ENCODE measurements at places on chromosomes 7 and 10. TPM values are rescaled to one million over a fixed set of nuclear protein-coding genes. Genes with fewer than 3 reads are reported as not detected.

Gene DOCK4
- total RNA-seq = 9.6 TPM

DNA sequence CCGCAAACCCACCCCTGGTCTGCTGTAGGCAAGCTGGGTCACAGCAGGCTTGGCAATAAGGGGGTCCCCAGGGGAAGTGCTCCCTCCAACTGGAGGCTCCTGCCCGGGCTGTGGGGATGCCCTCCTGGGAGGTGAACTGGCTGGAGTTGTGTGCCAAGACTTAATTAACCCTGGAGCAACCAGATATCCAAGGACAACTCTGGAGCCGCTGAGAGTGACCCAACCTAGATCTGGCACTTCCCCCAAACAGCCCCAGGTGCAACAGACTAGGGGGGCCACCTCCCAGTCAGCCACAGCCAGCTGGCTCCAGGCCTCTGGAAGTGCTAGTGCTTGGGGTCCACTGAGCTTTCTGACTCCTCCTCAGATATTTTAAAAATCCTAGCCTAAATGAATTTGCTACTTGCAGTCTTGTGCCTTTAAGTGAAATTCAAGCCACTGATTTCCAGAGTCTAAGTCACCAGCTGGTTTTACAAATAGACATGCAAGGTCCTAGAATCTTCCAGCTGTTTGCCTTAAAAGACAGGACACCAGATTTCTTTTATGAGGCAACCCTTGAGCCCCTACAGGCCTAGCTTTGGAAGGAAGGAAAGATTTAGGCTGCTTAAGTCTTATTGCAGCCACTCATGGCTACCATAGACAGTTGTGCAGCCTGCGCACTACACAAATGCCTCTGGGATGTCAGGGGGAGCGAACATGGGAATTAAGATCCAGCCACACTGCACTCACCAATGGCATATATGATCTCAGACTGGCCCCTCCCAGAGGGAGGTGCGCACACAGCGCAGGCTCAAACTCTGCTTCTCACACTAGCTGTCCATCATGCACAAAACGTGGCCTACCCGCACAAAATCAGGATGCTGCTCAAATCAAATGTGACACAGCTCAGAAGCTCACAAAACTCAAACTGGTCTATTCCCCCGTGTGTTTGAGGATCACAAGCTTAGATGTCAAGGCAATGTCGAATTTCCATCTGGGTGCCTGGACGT, 42.6 kb upstream of the MYL10 start:
- no peaks in the 10 kb centered on the region for H3K4me1 ChIP-seq
- no peak overlapping the region for H3K4me3 ChIP-seq
- no peak for DNase-seq

Gene SYT15B
- not detected for total RNA-seq

- H3K27me3 ChIP-seq = no peaks in the 10 kb centered on the region
- DNase-seq = no peak
- H3K4me1 ChIP-seq = no peaks in the 10 kb centered on the region
- H3K36me3 ChIP-seq = no peaks in the 10 kb centered on the region
- no peak overlapping the region for H3K27ac ChIP-seq
- H3K4me3 ChIP-seq = no peak overlapping the region
These were observed 230.1 kb downstream of the CALN1 start for GRCh38 chr7:72182036-72182435.

- peaks cover 17% of the 10 kb centered on the region for H3K4me1 ChIP-seq
- H3K4me3 ChIP-seq = no peak overlapping the region
- H3K36me3 ChIP-seq = no peaks in the 10 kb centered on the region
- no peaks in the 10 kb centered on the region for H3K27me3 ChIP-seq
These were observed 35.6 kb downstream of the SRPK2 start for GRCh38 chr7:105352901-105353668.

GRCh38 chr10:83075815-83076355, 1063.4 kb upstream of the GHITM start:
- H3K4me3 ChIP-seq = no peak overlapping the region
- no peaks in the 10 kb centered on the region for H3K36me3 ChIP-seq
- H3K4me1 ChIP-seq = peaks cover 10% of the 10 kb centered on the region

Gene MKI67
- 71.3 TPM for total RNA-seq

Gene SUV39H2
- 67.9 TPM for total RNA-seq

GRCh38 chr7:131057015-131057793, 270.5 kb upstream of the MKLN1 start:
- no peak for DNase-seq
- H3K4me3 ChIP-seq = no peak overlapping the region
- H3K36me3 ChIP-seq = no peaks in the 10 kb centered on the region
- no peak overlapping the region for H3K27ac ChIP-seq

Gene GRM3
- 13.6 TPM for total RNA-seq

Gene CCL24
- not detected for total RNA-seq

DNA sequence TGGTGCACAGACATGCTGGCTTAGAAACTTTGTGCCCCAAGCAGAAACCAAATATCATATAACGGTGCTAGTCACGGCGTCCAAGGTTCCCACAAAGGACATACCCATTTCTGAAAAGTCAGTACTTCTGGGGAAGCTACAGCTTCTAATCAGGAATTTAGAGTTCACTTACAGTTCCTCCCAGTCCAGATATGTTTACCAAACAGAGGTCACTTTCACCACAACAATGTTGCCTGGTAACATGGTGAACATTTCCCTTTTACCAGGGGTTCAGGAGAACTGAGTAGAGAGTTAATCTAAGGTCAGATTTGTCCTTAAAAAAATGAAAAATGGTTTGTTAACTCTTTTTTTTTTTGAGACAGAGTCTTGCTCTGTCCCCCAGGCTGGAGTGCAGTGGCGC, 265.9 kb upstream of the MKLN1 start:
- no peaks in the 10 kb centered on the region for H3K36me3 ChIP-seq
- no peaks in the 10 kb centered on the region for H3K4me1 ChIP-seq

GRCh38 chr7:123845823-123846216, 851 bp downstream of the HYAL4 start:
- no peak for DNase-seq
- no peak overlapping the region for H3K4me3 ChIP-seq
- no peaks in the 10 kb centered on the region for H3K36me3 ChIP-seq
- no peaks in the 10 kb centered on the region for H3K27me3 ChIP-seq

DNA sequence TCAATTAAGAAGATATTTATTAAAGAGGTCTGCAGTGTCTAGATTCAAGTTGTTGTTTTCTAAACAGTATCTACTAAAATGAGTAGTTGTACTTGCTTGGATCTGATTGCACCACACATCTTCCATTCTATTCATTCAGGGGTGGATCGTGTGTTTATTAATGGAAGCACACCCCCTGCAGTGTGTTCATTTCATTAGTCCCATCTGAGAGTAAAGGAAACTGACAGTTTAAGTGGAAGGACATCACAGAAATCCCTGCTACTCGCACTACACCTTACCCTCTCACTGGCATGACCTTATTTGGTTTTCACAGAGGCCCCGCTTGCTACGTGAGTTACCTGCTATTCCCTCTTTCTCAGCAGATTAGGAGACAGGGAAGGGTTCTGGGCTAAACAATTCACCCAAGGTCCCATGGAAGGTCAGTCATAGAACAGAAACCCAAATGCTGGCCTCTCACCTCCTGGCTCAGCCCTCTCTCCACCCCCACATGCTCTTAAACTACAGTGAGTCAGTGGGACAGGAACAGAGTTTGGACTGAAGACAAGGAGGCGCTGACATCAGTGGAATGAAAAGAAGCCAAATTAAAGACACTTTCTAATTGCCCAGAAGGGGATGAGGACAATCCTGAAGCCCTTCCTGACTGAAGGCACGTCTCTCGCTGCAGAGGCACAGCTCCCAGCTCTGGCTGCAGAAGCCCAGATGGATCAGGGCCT, 369.2 kb upstream of the NRP1 start:
- no peak overlapping the region for H3K27ac ChIP-seq
- H3K4me3 ChIP-seq = no peak overlapping the region
- H3K36me3 ChIP-seq = no peaks in the 10 kb centered on the region
- no peaks in the 10 kb centered on the region for H3K27me3 ChIP-seq
- DNase-seq = no peak

- DNase-seq = peak; percentile 37
- H3K4me1 ChIP-seq = peaks cover 7% of the 10 kb centered on the region
- no peak overlapping the region for H3K27ac ChIP-seq
- H3K27me3 ChIP-seq = no peaks in the 10 kb centered on the region
- H3K36me3 ChIP-seq = no peaks in the 10 kb centered on the region
These were observed 105.4 kb downstream of the ITIH5 start for GRCh38 chr10:7561216-7561893.

DNA sequence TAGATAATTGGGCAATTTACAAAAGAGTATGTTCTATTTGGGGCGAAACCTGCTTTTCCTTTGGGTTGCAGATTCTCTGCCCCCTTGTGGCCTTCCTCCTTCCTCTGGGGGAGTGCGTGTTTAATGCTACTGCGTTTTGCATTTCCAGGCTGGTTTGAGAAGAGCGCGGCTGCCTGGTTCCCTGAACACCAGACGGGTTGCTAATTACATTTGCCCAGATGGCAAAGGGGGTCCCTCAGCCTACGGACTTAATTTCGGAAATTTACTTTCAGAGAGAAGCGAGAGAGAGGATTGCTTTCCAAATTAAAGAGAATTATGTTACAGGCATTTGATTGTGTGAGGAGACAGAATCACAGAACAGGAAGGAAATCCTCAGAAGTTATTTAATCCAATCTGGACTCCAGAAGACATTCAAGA, 91.9 kb upstream of the JAZF1 start:
- H3K27me3 ChIP-seq = no peaks in the 10 kb centered on the region
- H3K27ac ChIP-seq = no peak overlapping the region
- peak; percentile 71 for DNase-seq
- no peak overlapping the region for H3K4me3 ChIP-seq

DNA sequence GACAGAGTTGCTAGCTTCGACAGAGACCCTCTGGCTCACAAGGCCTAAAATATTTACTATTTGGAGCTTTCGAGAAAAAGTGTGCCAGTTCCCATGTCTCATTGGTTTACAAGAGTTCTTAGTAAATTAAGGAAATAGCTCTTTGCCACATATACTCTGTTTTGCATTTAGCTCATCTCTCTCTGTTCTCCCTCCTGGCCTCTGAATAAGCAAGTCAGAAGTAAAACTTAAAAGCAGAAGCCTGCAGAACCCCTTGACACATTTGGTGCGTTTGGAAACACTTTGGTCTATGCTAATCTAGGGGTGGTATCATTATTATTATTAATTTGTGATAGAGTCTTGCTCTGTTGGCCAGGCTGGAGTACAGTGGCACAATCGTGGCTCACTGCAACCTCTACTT, 6.4 kb downstream of the CARD11 start:
- H3K4me3 ChIP-seq = no peak overlapping the region
- no peaks in the 10 kb centered on the region for H3K4me1 ChIP-seq
- H3K36me3 ChIP-seq = no peaks in the 10 kb centered on the region
- no peaks in the 10 kb centered on the region for H3K27me3 ChIP-seq
- no peak overlapping the region for H3K27ac ChIP-seq

DNA sequence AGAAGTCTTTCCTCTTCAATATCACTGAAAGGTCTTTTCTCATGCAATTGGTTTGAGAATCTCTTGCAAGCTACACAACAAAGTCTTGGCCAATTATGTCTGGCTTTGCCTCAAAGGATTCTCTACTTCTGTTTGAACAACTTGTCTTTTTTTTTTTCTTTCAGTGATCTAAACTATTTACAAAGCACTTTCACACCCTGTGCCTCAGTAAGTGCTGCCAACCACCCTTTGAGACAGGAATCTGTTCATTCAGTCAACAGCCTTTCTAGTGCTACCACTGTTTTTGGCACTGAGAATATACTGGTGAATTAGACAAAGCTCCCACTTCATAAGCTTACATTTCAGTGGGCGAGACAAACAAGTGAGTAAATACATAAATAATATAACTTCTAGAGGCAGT, 26.9 kb upstream of the SDK1 start:
- no peak overlapping the region for H3K27ac ChIP-seq
- no peak for DNase-seq
- no peaks in the 10 kb centered on the region for H3K36me3 ChIP-seq
- H3K4me3 ChIP-seq = no peak overlapping the region
- H3K4me1 ChIP-seq = no peaks in the 10 kb centered on the region

Gene CRYGN
- not detected for total RNA-seq

- no peaks in the 10 kb centered on the region for H3K36me3 ChIP-seq
- H3K27me3 ChIP-seq = no peaks in the 10 kb centered on the region
- H3K4me1 ChIP-seq = no peaks in the 10 kb centered on the region
- DNase-seq = no peak
- H3K4me3 ChIP-seq = no peak overlapping the region
- H3K27ac ChIP-seq = no peak overlapping the region
These were observed 9.8 kb upstream of the AEBP1 start for GRCh38 chr7:44094365-44094764.

Gene HPSE2
- total RNA-seq = 3.4 TPM

Gene LAMB1
- total RNA-seq = 87.7 TPM

- no peak for DNase-seq
- no peaks in the 10 kb centered on the region for H3K36me3 ChIP-seq
These were observed 7.7 kb downstream of the FAM180A start for GRCh38 chr7:135740889-135741288.

DNA sequence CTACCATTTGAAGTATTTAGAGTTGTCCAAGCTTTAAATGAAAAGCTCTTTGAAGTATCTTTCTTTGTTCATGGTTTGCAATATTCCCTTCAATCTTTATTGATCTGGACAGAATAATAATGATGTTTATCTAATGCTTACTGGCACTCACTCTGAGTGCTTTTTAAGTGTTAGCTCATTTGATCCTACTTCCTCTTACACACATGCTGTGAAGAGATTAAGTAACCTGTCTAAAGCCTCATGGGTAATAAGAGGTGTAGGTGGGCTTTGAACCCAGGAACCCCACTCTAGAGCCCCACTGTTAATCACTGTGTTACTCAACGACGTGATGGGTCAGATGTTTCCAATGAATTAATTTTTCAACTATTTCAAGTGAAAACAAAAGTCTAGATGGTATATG, 31.1 kb upstream of the ADD3 start:
- no peak for DNase-seq
- H3K27me3 ChIP-seq = no peaks in the 10 kb centered on the region
- peaks cover 7% of the 10 kb centered on the region for H3K4me1 ChIP-seq
- H3K27ac ChIP-seq = no peak overlapping the region
- no peak overlapping the region for H3K4me3 ChIP-seq

- no peaks in the 10 kb centered on the region for H3K36me3 ChIP-seq
- H3K27me3 ChIP-seq = no peaks in the 10 kb centered on the region
- no peak overlapping the region for H3K27ac ChIP-seq
- no peak overlapping the region for H3K4me3 ChIP-seq
These were observed 19.8 kb upstream of the SLC29A3 start for GRCh38 chr10:71299071-71299785.

DNA sequence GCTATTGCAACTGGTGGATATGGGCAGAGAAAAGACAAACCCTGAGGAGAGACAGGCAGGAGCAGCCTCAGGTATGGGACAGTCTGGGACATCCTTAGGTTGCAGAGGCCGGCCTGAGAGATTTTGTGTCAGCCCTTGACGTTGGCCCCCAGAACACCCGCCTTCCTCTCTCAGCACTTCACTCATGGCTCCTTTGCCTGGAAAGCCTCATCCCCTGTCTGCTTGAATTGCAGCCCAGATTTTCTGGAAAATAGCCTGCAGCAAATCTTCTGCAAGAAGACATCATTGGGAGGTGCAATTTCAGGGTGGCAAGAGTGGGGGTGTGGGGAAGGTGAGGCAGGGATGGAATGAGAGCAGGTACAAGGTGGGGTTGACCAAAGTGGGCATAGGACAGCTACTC, 2.2 kb upstream of the FRMD4A start:
- no peak overlapping the region for H3K4me3 ChIP-seq
- peaks cover 14% of the 10 kb centered on the region for H3K4me1 ChIP-seq
- no peaks in the 10 kb centered on the region for H3K36me3 ChIP-seq
- H3K27me3 ChIP-seq = no peaks in the 10 kb centered on the region

Data from neural progenitor cell (in vitro differentiated cells).